ENCODE measurements at places on chromosomes 7 and 10.

GRCh38 chr7:78953090-78953489 lies 500.4 kb downstream of the MAGI2 start:
- DNase-seq, result no peak

DNA sequence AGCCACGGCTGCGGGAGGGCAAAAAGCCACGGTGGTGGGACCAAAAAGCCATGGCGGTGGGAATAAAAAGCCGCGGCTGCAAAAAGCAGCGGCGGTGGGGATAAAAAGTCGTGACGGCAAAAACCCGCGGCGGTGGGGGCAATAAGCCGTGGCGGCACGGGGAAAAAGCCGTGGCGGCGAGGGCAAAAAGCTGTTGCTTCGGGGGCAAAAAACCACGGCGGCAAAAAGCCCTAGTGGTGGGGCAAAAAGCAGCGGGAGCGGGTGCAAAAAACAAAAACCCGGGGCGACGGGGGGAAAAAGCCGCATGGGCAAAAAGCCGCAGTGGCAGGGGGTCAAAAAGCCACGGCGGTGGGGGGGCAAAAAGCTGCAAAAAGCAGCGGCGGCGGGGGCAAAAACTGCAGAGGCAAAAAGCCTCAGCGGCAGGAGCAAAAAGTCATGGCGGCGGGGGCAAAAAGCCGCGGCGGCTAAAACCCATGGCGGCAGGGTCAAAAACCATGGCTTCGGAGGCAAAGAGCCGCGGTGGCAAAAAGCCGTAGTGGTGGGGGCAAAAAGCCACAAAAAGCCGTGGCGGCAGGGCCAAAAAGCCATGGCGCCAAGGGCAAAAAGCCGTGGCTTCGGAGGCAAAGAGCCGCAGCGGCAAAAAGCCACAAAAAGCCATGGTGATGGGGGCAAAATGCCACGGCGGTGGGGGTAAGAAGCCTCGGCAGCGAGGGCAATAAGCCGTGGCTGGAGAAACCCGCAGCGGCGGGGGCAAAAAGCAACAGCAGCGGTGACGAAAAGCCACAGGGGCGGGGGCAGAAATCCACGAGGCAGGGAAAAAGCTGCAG lies 525.8 kb downstream of the ZNF33B start:
- no peak for DNase-seq

GRCh38 chr10:31000867-31001266 lies 30.8 kb downstream of the ZNF438 start:
- no peak for DNase-seq

DNA sequence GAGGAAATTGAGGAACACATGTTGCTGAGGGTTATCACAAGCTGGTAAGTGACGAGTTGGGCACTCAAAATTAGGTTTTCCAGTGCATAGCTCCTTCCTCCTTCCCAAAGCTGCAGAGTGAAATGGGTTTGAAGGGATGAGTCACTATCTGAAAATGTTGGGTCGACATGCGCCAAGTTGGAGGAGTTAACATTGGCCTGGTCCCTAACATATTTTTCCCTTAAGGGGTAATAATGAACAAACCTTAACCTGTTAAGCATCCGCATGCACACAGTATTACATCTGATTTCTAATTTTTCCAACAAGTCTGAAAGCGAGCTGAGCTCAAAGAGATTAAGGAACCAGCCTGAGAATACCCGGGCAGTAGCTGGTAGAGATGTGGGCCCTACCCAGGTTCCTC lies 20.7 kb upstream of the TECTB start:
- no peak for DNase-seq

- DNase-seq, result no peak
These were observed 29.5 kb downstream of the CUX1 start for GRCh38 chr7:101846800-101847538.

DNA sequence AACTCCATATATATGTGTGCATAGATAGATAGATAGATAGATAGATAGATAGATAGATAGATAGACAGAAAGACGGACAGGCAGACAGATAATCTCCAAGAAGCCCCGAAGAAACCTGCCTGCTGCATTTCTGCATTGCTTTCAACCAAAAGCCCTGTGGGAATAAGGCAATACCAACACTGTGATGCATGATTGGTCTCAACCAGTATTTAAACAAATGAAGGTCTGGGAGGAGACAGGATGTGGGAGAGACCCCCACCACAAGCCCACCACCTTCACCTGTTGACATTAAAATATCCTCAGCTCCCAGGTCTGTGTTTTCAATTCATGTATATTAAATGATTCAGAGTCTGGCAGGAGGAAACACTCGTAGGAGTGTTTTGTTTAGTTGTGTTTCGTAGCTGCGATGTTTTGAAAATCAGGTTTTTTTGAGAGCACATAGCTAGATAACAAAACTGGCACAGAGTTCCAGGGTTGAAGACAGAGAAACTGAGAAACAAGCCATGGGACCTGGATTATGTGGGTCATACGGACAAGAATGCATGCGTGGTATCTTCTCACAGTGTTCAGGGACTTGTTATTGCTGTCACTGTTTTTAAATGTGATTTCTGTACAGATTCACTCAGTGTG lies 200.7 kb upstream of the AHR start:
- DNase-seq, result no peak

DNA sequence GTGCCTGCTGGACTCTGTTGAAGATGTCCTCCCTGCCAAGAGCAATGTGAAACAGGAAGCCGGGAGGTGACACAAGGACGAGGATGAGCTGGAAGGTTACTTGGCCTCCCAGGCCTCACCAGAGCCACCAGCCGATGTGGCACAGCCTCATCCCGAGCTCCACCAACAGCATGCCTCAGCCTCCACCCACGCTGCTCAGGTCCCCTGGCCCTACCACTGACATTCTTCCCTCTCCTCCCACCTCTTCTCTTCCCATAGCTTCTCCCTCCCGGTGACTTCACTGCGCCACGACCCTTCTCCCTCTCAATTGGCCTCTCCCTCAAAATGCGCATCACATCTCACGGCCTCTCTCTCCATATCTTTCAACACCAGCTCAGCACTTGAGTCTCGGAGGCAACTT lies 249.9 kb downstream of the SKAP2 start:
- no peak for DNase-seq

DNA sequence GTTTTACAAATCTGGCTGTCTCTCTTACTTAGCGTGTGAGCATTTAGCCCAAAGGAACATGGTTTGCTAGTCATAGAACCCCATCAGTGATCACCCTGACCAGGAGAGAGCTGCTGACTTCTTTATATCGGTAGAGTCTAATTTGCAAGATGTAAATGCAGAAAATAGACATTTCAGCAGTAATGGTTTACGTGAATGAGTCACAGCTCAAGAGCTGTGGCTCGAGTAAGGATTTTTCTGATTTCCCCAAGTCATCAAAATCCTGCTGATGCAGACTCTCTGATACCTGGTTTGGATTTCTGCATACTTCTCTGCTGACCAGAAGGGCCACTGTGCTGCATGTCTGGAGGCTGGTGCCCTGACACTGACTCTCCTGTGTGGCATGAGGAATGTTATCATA lies 25.7 kb downstream of the NUB1 start:
- DNase-seq, result no peak

DNA sequence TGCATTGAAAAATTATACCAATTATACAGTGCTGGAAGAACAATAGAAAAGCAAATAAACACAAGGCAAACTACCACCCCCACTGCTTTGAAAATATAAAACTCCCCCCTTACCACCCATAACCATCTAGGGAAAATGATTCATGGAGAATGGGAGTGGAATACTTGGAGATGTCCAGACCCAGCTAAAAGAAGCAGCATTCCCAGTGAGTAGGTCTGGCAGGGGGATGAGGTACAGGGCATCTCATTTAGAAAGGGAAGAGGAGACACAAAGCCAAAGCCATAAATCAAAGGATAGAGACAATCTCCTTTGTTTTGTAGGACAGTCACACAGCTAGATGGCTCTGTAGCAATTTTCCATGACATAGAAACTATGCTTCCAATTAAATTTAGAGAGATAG lies 36.0 kb upstream of the DGKI start:
- DNase-seq, result no peak

- DNase-seq, result no peak
These were observed 23.2 kb downstream of the CALCR start for GRCh38 chr7:93551063-93551895.

GRCh38 chr10:111338035-111338434 lies 261.2 kb downstream of the ADRA2A start:
- DNase-seq, result no peak

GRCh38 chr7:130201796-130202195 lies 3.4 kb downstream of the TMEM209 start:
- no peak for DNase-seq

- no peak for DNase-seq
These were observed 165.5 kb downstream of the FAM107B start for GRCh38 chr10:14609178-14609577.

DNA sequence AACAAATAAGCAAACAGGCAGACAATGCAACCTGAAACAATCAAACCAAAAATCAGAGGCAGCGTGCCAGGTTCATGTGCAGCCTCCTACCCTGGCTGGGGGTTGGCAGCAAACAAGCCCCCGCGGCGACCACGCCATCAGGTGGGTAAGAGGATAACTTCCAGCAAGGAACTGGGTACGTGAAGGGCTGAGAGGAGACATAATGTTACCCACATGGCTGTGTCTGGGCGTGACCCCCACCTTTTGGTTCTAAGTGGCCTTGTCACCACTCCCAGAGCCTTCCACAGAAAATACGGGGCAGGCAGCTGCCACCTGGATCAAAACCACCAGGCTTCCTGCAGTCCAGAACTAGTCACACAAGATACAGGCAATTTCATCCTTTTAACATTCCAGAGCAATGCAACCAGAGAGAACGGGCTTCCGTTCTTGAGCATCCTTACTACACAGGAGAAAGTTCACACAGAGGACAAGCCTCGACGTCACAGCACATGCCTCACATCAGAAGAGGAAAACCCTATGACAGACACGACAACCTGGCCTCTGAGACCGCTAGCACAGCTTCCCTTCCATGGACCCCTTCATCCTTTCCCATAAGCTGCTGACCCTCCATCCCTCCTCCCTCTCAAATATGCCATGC lies 171.0 kb downstream of the GRID1 start:
- no peak for DNase-seq

DNA sequence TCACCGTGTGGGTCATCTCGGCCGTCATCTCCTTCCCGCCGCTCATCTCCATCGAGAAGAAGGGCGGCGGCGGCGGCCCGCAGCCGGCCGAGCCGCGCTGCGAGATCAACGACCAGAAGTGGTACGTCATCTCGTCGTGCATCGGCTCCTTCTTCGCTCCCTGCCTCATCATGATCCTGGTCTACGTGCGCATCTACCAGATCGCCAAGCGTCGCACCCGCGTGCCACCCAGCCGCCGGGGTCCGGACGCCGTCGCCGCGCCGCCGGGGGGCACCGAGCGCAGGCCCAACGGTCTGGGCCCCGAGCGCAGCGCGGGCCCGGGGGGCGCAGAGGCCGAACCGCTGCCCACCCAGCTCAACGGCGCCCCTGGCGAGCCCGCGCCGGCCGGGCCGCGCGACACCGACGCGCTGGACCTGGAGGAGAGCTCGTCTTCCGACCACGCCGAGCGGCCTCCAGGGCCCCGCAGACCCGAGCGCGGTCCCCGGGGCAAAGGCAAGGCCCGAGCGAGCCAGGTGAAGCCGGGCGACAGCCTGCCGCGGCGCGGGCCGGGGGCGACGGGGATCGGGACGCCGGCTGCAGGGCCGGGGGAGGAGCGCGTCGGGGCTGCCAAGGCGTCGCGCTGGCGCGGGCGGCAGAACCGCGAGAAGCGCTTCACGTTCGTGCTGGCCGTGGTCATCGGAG lies 1.8 kb downstream of the ADRA2A start:
- no peak for DNase-seq

- DNase-seq, result no peak
These were observed 4.1 kb downstream of the FRMD4A start for GRCh38 chr10:14326581-14326980.

DNA sequence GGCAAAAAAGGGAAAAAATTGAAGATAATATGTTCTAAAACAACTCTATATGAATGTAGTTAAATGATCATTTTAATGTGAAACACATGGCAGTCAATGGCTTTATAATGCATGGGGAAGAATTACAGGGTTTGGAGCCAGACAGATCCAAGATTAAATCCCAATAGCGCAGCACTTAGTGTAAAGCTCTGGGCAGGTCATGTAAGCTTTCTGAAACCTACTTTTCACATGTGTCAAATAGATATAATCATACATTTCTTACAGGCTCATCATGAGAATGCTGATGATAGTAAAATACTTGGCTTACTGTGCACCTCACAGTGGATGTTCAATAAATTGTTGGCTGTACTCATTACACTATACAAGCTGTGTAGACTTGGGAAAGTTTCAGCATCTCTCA lies 48.0 kb upstream of the ZNF365 start:
- no peak for DNase-seq

DNA sequence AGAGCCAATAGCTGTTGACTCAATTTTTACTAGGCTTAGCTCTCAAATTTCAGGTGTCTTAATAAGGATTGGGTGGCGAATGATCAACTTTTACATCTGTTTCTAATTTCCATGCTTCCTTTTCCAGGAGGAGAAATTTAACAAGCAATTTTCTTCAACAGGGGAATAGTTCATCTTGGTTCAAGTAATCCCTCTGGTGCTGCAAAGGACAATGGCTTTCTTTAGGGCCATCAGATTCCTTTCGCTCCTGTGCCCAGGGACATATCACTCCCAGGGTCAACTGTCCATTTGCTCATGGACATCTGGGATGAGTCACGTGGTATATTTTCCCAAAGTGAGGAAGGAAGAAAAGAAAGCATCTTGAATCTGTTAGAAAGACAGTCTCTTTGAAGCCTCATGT lies 313.3 kb downstream of the FRMD4A start:
- DNase-seq, result no peak

DNA sequence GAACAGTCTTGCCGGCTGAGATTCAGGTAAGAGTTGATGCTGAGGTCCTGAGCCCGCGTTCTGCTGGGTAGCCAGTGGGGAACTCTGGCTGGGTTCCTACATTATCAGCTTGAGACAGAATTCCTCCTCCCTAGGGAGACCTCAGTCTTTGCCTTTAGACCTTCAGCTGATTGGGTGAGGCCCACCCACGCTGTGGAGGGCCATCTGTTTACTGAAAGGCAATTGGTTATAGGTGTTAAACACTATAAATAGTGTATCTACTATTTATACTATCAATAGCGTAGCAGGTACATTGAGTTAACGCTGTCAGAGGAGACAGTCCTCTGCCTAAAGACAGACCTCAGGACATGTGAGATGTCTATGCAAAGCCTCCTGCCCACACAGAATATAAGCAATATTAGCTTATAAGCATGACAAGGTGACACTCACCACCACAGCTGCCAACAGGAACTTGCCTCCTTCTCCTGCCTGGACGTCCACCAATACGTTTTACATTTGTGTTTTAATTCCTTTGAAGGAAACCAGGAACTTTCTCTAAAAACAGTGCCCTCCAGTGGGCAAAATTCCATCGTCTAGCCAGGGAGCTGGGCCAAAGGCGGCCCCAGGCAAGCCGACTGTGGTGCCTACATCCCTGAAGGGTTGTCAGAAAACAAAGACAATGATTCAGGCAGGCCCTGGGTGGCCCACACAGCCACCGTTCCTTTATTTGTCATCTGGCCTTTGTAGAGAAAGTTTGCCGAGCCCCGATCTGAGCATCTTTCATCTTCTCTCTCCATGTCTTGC lies 58.8 kb downstream of the INSIG1 start:
- DNase-seq, result no peak

GRCh38 chr7:116782177-116782711 lies 80.1 kb upstream of the CAPZA2 start:
- no peak for DNase-seq
